ENCODE measurements at places on chromosomes 11 and 22. TPM values are rescaled to one million over a fixed set of nuclear protein-coding genes. Genes with fewer than 3 reads are reported as not detected.

The CACNA1I gene
- total RNA-seq = 0.41 TPM

The SLC22A12 gene
- not detected for total RNA-seq

The UPK3A gene
- not detected for total RNA-seq

The SLC22A6 gene
- total RNA-seq = not detected

The DNAJB13 gene
- total RNA-seq = not detected

The KRTAP5-9 gene
- 0.60 TPM for total RNA-seq

The GSTT2 gene
- not detected for total RNA-seq

The PLEKHB1 gene
- total RNA-seq = 19.7 TPM

The MISFA gene
- total RNA-seq = 3.8 TPM

The TYR gene
- total RNA-seq = not detected

The SH3BP1 gene
- 96.6 TPM for total RNA-seq

The KLHL35 gene
- 1.7 TPM for total RNA-seq

The CLDN5 gene
- total RNA-seq = 22.2 TPM

The CATSPER1 gene
- total RNA-seq = not detected

The GGTLC3 gene
- total RNA-seq = not detected

The MUC2 gene
- 379 TPM for total RNA-seq

The DGCR6 gene
- total RNA-seq = 0.55 TPM

GRCh38 chr11:116731821-116732220, 41.0 kb downstream of the BUD13 start:
- DNase-seq = no peak

DNA sequence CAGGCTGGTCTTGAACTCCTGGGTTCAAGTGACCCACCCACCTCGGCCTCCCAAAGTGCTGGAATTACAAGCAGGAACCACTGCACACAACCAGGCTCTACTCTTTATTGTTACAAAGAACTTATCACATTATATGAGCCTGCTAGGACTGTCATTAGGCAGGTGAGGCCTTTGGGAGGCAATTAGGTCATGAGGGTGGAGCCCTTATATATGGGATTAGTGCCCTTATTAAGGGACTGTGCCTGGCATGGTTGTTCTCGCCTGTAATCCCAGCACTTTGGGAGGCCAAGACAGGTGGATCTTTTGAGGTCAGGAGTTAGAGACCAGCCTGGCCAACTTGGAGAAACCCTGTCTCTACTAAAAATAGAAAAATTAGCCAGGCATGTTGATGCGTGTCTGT, 10.5 kb upstream of the PSMC3 start:
- no peak for DNase-seq

DNA sequence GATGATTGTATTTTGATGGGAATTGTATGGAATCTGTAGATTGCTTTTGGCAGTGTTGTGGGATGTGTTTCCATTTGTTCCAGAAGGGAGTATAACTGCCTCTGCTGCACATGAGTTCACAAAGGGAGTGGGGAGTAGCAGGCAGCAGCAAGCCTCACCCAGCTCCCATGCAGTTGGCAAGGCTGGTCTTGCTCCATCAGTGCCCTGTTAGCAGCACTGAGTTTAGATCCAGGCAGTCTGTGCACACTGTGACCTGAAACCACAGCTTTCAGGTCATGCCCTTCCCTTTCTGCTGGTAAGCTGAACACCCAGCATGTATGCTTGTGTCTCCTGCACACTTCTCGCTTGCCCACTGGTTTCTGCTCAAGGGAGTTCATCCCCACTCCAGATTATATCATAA, 3.7 kb upstream of the NUCB2 start:
- no peak for DNase-seq

DNA sequence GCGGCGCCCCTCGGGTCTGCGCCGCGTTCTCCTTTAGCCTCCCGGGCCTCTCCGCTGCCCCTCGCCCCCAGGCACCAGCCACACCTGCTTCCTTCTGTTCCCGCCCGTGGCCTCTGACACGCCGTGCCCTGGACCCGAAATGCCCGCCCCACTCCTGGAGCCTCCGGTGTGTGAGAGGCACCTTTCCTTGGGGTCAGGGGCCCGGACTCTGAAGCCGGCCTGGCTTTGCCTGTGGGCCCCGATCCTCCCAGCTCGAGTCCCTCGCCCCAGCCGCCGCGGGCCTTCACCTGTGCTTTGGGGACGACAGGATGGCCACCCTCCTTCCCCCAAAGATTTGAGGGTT, 661 bp upstream of the CDPF1 start:
- no peak for DNase-seq

GRCh38 chr11:7489376-7489775, 4.1 kb downstream of the OLFML1 start:
- no peak for DNase-seq

GRCh38 chr11:35101223-35101622, 37.7 kb upstream of the CD44 start:
- DNase-seq = no peak

- DNase-seq = peak; percentile 89
Observed at GRCh38 chr11:121451178-121451985, 732 bp upstream of the SORL1 start.

DNA sequence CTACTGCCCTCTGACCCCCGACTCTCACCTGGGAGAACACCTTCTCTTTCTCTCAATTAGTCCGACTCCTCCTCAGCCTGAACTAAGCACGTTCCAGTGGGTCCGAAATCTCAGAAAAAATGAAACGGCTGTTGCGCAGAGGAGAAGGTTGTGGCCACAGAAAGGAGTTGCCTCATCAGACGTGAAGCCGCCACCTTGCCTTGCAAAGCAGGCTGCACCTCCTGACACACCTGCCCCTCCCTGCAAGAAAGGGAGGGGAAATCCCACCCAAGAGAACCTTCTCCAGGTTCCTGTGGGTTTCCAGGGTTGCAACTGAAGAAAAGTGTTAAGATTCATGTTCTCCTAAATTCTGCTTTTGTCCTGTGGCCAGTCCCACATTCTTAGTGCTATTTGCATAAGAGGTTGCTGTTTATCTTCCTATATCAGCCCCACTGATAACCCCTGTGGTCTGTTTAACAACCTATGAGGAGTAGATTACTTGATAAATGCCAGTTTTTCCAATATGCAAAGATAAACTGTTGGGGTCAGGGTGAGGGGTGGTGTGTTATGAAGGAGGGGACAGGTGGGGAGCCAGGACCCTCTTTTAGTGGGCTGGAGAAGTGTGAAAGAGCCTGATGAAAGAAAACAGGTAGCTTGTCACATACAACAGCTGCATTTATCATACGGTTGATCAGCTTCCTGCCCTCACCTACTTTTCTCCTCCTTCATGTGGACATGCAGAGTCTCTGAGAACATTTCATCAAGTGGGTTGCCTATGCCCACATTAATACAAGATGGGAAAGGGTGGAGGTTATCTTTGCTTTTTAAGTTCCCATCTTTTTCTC, 18.2 kb downstream of the ZBTB16 start:
- DNase-seq = no peak

DNA sequence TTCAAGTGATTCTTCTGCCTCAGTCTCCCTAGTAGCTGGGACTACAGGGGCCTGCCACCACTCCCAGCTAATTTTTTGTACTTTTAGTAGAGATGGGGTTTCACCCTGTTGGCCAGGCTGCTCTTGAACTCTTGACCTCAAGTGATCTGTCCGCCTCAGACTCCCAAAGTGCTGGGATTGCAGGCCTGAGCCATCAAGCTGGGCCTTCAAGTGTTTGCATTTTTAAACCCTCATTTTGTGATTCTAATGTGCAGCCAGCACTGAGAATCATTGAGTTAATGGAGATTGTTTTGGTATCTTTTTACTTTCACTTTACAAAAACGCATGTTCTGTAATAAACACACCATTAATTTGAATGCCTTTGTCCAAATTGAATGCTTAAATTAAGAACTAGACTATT, 3.4 kb downstream of the TYR start:
- no peak for DNase-seq

GRCh38 chr11:121841487-121842191, 274.4 kb downstream of the BLID start:
- DNase-seq = no peak

DNA sequence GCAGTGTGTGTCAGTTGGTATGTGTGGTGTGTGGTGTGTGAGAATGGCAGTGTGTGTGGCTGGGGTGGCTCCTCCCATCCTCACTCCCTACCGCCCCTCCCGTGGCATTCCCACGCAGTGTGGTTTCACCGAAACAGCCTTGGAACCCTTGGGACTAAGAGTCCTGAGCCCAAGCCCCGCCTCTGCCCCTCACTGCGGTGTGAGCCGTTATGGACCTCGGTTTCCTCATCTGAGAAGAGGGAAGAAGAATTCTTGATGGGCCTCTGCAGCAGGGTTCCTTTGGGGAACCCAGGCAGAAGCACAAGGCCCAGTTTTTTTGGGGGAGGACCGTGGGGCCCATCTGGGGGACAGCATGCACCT, 7.2 kb downstream of the UPK3A start:
- no peak for DNase-seq

GRCh38 chr11:81647374-81647773, 1086.3 kb downstream of the FAM181B start:
- no peak for DNase-seq

GRCh38 chr11:126628790-126629621, 273.5 kb downstream of the ST3GAL4 start:
- DNase-seq = no peak

GRCh38 chr11:109862835-109863234, 230.4 kb upstream of the ZC3H12C start:
- DNase-seq = no peak

DNA sequence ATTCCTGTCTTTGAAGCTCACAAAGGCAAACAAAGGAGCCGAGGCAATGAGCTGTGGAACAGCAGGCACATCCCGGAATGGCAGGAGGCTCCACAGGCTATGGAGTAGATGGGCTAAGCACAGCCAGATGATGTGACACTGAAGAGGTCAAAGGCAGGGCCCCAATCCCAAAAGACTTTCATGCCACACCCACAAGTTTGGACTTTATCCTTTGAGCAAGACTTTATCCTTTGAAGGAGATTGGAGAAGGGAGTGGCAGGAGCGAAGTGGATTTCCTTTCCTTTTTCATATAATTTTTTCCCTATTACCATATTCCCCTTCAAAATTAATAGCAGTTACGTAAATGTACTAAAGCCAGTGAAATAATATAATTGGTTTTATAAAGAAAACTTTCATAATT, 379.4 kb downstream of the CADM1 start:
- DNase-seq = no peak

DNA sequence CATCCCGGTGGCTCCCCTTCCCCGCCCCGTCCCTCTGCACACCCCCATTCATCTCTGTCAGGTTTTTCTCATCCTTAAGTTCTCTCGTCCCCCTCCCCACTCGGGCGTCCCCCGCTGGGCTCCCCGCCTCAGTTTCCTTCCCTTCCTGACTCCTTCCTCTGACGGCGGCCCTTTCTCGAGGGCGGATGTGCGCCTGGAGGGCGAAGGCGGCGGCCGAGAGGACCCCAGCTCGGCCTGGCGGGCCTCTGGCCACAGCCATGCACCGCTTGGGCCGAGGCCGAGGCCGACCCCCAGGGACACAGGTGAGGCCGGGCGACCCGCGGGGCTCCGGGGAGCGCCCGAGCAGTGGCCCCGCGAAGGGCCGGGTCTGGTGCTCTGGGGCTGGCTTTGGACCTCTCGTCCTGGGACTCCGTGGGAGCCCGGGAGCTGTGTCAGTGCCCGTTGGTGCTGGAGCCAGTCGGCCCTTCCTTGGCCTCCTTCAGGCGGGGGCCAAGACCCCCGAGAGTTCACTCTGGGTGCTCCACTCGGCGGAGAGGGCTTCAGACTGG, 2.9 kb downstream of the PHLDB1 start:
- DNase-seq = no peak

DNA sequence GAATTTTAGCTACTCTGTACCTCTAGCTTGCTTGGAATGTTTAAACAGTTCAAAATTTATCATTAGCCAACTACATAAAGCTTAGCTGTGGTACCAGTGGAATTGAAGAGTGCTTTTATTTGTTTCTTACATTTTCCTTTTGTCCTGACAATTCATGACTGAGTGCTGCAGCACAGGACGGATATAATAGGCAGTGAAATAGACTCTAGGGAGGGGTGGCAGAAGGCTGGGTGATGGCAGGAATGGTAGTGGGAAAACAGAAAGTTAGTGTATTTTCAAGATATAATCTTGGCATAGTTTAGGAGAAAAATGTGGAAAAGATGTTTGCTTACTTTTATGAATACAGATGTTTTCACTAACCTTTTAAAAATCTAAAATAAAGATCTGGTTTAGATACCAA, 31.1 kb upstream of the ARHGAP32 start:
- DNase-seq = no peak

DNA sequence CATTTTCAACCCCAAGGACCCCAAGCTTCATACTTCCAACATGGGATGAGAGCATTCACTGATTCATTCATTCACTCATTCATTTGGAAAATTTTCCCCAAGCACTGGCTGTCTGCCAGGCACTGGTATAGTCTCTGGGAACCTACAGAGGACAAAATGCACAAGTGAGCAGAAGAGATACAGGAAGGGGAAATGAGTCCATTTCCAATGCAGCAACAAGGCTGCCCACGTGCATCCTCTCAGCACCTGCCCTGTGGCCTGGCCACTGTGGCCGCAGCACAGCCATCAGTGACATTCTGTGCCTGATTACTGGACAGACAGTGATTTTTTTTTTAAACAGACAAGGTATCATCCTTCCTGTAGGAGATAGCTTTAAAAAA, 96.0 kb upstream of the PITPNB start:
- DNase-seq = no peak

GRCh38 chr11:35010654-35011053, 94.2 kb downstream of the PDHX start:
- no peak for DNase-seq

GRCh38 chr11:131389582-131389981, 19.2 kb downstream of the NTM start:
- DNase-seq = no peak

DNA sequence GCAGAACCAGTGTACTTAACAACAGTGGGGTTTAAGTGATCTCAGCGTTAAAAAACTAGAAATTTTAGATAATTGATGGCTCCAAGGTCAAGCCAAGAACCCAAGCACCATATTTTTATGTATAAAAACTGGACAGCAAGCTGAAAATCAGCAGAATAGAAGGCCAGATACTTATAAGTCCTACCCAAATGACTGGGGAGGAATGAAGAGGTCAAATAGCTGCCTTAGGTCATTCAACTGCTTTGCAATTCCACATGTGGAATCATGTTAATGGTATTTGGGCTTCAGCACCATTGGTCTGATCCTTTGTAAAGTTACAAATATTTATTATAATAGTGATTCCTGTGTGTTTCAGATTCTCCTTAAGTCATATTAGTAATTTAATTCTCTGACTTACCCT, 108.4 kb downstream of the FAT3 start:
- no peak for DNase-seq

DNA sequence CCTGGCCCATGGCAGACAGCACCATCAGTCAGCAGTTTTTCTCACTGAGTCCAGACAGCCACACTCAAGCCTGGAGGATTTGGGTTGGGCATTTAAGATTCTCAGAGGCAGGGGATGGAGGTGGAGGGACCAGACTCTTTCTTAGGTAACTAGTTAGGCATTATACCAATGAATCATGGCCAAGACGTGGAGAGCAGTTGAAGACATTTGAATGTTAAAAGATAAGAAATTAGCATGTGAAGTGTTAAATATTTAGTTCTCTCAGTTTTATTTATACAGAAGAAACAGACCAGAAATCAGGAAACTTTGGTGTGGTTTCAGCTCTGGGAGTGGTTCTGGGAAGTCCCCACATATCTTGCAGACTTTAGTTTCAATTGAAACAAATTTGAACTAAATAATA, 9.9 kb downstream of the GTF2H1 start:
- DNase-seq = no peak

GRCh38 chr22:37148031-37148651, 1.6 kb downstream of the IL2RB start:
- DNase-seq = no peak

Data from mucosa of descending colon (tissue), 3 donors.